Amygdala (tissue), 56 donors: ENCODE measurements at places on chromosomes 4 and X.

DNA sequence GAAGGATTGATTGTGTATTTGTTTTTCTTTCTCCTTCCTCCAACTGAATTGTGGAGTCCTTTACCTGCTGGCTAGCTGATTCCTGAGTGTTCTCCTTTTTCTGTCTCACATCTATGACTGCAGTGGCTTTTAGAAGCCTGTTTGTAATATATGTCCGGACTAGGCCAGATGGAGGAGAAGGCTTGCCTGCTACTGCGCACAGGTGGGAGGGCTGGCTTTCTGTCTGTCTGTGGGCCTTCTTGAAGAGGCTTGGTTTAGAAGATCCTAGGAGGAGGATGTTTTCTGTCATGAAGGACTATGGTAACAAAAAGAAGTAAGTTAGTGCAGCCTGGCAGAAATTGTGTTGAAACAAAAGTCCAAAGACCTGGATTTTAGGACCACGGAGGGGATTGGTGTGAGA lies 8.5 kb downstream of the PPP1R3F start:
- DNase-seq: no peak

GRCh38 chr4:99894998-99895397 lies 771 bp upstream of the LAMTOR3 start:
- no peak for DNase-seq

DNA sequence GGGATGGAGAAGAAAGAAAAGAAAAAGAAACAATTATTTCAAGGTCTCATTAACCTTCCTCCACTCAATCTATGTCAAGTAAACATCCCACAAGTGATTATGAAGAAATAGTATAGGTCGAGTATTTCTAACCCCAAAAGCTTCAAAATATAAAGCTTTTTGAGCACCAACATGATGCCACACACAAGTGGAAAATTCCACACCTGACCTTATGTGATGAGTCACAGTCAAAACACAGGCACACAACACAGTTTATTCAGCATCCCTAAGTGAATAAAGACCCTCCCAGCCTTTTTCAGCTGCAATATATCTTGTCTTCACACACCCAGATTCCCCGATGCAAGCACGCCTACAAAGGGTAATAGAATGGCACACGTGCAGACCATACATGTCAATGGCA lies 51.7 kb upstream of the VEGFC start:
- DNase-seq: no peak

DNA sequence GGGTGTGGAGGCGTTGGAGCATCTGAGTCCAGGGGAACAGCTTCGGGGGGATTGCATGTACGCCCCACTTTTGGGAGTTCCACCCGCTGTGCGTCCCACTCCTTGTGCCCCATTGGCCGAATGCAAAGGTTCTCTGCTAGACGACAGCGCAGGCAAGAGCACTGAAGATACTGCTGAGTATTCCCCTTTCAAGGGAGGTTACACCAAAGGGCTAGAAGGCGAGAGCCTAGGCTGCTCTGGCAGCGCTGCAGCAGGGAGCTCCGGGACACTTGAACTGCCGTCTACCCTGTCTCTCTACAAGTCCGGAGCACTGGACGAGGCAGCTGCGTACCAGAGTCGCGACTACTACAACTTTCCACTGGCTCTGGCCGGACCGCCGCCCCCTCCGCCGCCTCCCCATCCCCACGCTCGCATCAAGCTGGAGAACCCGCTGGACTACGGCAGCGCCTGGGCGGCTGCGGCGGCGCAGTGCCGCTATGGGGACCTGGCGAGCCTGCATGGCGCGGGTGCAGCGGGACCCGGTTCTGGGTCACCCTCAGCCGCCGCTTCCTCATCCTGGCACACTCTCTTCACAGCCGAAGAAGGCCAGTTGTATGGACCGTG lies 2.2 kb downstream of the AR start:
- no peak for DNase-seq

DNA sequence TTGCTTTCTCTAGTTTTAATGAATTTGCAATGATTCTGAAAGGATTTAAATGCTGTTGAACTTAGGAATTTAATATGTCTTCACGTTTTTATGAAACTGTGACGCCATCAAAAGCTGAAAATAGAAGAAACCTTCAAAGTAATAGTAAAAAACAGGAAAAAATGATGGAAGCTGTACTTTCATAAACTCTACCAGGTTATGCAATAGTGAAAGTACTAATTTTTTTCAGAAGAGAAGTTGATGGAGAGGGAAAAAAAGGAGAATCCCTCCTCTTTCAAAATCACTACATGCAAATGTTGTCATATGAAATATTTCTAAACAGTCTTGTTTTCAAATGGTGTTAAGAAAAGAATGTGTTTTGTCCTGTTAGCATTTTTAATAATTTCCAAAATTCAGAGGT lies 73.6 kb downstream of the ZNF330 start:
- DNase-seq: no peak

GRCh38 chr4:154464654-154465053 lies 26.9 kb downstream of the DCHS2 start:
- no peak for DNase-seq

GRCh38 chrX:85365370-85365995 lies 14.0 kb downstream of the POF1B start:
- no peak for DNase-seq

GRCh38 chr4:103012551-103012950 lies 7.0 kb downstream of the SLC9B1 start:
- DNase-seq: no peak

DNA sequence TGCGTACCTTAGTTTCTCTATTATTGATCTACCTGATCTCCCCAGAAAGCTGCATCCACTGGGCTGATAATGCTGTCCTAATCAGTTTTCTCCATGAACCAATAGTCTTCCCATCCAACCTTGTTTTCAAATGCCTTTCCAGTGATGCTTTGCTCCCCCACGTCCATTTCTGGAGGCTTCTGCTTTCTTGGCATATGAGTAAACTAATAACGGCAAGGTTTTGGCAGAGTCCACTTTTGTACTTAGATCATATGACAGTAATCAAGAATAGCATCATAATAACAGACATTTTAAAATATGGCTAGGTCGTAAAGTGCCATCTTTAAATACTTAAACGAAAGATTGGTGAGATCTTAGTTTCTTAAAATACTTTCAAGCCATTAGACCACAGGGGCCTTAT lies 38.4 kb upstream of the FAM9B start:
- no peak for DNase-seq

GRCh38 chr4:119034276-119035008 lies 101.2 kb upstream of the MYOZ2 start:
- no peak for DNase-seq

DNA sequence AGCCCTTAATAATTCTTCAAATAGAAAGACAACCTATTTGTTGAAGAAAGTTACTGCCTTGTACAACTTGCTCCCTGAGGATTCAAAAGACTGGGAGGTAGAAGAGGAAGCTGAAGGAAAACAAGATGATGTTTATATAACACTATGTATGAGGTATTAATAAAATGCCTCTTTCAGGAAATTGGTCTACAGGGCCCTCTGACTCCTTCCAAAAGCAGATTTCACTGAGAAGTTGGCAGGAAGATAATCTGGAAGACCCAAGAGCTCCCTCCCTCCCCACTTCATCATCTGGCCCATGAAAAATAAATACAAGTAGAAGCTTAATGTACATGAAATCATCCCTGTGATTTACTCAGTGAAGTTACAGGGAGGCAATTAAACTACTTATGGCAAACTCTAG lies 107.5 kb upstream of the MAGEC2 start:
- DNase-seq: no peak
